ENCODE measurements at places on chromosomes 12 and 14.

GRCh38 chr12:54298904-54299303 lies 1.9 kb downstream of the NFE2 start:
- no peak for DNase-seq

DNA sequence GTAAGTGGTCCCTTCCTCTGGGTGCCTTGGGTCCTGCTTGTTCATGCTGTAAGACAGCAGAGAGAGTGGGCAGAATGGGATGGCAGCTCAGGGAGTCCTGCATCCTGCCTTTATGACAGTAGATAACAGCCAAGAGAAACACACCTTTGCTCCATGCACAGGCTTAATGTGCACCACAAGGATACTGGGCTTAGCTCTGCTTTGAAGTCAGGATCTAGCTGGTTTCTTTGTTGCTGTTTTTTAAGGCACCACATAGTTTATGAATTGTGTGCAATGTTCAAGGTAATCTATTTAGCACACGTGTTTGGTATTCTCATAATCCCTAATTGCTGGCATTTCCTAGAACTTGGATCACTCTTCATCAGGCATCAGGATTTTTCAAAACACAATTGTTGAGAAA lies 239.5 kb upstream of the DCN start:
- DNase-seq, result no peak

- DNase-seq, result no peak
These were observed 242.8 kb downstream of the DPF3 start for GRCh38 chr14:72651081-72651480.

GRCh38 chr12:6329703-6330064 lies 12.2 kb downstream of the TNFRSF1A start:
- no peak for DNase-seq

- DNase-seq, result peak; percentile 59
These were observed at the start of gene OAS2 for GRCh38 chr12:112978163-112979040. Gene OAS2 (plus strand): TSS chr12:112978519. CDS start chr12:112978609, 90 bp downstream.

All from Ammon's horn (tissue), 1 donor.